ENCODE measurements at places on chromosomes 3 and 15.

DNA sequence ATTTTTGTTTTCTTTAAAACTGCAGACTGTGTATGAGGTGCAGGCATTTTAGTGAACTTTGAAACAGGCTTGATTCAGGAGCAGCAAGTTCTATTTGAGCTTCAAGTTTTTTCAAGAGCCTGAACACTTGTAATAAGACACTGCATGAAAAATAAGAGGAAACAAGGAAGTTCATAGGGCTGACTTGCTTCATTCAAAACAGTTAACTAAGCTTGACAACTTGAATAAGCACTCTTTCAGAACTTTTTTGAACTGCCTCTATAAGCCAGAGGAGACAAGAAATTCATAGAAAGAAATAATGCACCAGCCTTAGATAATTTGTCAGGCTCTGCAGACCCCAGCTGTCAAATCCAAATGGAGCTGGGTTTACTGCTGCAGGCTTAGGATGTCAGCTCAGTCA, 130.2 kb downstream of the SSR3 start:
- DNase-seq, result peak; percentile 27

DNA sequence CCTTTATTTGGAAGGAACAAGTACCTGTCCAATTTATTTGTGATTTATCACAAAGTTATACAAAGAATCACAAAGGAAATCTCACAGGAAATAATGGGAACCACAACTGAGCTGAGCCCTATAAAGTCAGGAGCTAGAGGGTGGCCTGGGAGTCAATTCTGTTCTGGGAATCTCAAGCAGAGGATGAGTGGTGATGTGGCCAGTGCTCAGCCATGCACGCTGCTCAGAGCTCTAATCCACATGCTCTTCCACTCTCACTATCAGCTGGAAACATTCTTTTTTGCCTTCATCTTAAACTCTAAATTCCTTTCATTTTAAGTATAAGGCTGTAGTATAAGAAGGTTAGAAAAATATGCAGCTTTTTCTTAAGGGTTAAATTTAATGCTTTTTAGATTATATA, 36.6 kb downstream of the UACA start:
- no peak for DNase-seq

- peak; percentile 87 for DNase-seq
These were observed 50.0 kb upstream of the TBC1D23 start for GRCh38 chr3:100210772-100211135.

GRCh38 chr15:52097180-52097579, 15.4 kb downstream of the BCL2L10 start:
- DNase-seq, result no peak

GRCh38 chr15:48498828-48499227, 146.7 kb downstream of the FBN1 start:
- DNase-seq, result no peak

DNA sequence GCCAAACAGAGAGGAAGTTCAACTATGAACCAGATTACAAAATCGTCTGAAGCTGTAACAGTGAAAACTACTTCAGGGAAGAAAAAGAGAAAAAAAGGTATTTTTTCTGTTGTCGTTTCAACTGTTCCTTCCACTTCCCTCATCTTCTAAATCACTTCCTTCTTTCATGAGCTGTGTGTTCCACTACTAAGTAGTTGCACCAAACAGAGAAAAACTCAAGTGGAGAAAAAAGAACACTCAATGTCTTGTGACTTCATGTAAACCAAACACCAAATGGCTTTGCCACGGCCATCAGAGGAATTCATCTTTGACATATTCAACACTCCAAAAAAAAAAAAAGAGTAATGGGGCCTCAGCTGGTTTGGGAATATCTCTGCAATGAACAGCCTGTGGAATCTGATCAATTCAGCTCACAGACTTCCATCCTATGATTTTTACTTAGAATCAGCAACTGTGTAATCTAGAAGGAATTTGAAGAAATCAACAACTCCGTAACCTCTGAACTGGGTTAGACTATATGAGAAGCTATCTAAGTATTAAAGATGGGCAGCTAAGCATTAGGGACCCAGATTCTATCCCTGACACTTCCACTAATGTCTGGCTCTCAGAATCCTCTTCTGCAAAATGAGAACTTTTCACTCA, 47.5 kb upstream of the RNF7 start:
- no peak for DNase-seq

DNA sequence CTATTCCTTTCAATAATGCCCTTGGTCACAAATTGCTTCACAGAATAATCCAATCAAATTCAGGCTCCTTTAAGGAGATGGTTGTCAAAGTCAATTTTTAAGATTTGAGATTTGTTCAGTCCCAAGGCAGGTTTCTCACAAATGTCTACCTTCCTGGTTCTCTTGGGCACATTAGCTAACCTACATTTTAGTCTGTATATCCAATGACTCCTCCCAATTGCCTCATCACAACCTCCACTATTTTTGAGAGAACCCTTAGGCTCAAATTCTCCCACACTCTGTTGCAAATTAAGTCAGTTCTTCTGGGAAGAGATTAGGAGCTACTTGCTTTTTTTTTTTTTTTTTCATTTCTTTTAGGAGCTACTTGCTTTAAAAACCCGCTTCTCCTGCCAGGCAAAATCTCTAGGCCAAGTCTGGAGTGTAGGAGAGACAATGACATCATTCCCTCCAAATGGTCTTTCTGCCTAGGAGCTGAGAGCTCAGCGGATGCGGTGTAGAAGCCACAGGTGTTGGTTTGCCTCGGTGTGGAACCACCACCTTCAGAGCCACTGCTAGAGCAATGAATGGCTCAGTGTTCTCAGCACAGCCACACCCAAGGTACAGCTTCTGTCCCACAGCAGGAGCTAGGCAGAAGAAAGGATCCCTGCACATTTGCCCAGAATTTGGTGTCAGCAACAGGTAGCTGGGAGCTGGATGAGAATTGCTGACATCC, 10.0 kb upstream of the INO80 start:
- no peak for DNase-seq

DNA sequence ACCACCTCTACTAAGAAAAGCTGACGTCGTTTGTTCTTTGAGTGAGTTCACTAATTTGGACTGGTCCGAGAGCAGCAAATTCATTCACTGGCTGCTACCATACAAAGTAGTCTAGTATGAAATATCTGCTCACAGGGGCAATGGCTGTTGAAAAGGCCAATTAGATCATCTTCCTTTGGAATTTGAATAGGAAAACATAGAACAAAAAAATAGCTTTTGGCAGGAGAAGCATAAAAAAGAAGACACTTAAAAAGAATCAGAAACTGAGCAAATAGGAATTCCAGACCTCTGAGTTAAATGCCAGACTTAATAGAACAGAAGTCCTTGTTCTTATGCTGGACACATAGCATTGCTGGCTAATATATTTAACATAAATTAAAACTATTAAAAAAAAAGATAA, 159.3 kb downstream of the IL1RAP start:
- no peak for DNase-seq

GRCh38 chr3:183618542-183618941, 16.9 kb upstream of the KLHL24 start:
- DNase-seq, result no peak

DNA sequence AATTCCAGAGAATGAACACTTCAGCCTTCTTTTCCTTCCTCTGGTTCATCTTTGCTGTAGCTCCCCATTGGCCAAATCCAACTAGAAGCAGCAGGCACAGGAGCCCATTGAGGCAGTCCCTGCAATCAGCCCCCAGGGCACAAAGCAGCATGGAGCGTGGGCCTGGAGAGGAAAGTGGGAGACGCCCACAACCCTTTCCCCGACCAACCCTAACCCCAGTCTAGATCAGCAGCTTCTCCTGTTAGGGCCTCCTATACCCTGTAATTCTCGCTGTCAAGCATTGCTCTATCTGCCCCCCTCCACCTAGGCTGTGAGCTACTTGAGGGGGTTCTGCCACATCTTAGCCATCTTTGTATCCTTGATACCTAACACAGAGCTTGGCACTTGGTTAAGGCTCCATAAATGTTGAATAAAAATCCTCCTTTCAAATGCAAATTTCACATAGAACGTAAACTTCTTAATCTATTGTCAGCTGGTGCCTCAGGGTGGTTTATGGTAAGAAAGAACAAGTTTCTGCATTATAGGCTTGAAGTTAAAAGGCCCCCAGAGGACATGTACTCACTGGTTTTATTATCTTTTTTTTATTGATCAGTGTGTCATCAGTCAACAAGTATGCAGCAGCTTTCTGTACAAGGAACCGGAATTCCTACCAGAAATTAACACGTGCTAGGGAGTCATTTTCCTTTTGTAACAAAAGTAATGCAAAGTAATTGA, 97.9 kb upstream of the PFN2 start:
- DNase-seq, result no peak

GRCh38 chr15:58477170-58477569, 45.4 kb downstream of the LIPC start:
- DNase-seq, result no peak

- DNase-seq, result no peak
These were observed 47.3 kb upstream of the PHLDB2 start for GRCh38 chr3:111811811-111812210.

- DNase-seq, result no peak
These were observed 7.2 kb downstream of the CCDC80 start for GRCh38 chr3:112633757-112634156.

- DNase-seq, result no peak
These were observed 9.3 kb upstream of the PRICKLE2 start for GRCh38 chr3:64234571-64234970.

DNA sequence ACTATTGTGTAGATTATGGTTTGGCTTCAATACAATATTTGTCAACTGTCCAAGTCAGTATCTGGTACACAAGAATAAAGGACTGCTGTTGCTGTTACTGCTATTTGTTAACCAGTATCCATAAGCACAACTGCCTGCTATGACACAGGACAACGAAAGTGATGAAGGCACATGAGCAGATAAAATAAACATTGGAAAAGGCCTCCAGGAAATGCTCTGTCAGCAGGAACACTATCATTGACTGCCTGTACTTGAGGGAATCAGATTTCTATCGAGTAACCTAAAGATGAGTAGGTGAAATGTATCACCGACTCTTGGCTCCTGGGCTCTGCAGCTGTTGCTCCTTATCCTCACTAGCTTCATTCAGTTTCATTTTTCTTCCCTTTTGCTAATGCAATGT, 56.5 kb downstream of the FMN1 start:
- DNase-seq, result no peak

DNA sequence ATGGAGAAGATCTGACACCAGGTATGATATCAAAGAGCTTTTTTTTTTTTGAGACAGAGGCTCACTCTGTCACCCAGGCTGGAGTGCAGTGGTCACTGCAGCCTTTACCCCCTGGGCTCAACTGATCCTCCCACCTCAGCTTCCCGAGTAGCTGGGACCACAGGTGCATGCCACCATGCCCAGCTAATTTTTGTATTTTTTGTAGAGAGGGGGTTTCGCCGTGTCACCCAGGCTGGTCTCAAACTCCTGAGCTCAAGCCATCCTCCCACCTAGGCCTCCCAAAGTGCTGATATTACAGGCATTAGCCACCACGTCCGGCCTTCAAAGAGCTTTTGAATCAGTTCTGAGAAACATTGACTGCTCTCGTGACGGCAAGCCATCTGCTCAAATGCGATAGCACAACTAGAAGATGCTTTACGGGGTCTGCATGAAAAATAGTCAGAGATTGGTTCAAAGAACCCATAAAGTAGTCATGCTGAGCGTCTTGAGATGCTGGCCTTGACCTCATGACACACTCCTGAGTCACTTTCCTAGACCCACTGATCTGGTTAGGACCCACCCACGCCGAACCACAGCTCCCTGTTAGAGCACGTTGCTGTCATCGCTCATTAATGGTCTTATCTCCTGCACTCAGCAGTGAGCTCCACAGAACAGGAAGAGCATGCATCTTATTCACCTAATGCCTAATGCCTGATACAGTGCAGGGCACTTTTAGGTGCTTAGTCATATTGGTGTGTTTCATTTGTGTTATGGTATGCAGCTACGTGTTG, 57.0 kb upstream of the NR2F2 start:
- DNase-seq, result no peak

DNA sequence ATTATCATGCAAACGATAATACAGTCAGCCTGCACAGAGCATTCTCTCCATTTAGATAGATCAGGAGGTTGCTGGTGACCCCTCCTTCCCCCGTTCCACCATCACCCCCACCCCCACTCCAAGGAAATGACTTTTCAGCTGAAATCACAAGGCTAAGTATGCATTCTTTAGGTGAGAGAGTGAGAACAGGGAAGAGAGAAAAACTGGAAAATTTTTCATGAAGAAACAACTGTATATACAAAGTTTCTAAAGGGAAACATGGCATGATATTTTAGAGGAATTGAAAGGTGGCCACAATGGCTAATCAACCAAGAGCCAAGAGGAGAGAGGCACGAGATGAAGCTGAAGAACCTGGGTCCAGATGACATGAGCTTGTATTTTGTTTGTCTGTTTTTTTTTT, 22.2 kb downstream of the BCL2A1 start:
- no peak for DNase-seq

DNA sequence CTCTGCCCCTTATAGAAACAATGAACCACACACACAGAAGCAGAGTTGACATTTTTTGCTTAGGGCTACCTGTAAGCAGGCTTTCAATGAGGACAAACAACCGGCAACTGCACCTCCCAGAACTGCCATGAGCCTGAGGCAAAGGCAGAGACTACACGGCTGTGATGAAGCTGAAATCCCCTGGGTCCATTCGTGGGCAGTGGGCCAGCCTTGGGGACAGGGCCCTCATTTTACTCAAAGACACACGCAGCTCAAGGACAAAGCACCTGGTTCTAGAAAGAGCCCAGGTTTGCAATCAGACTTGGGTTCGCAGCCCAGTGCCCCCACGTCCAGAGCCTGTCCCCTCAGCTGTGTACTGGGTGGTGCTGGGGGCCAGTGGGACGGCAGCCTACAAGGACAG, 17.9 kb downstream of the FAM174B start:
- DNase-seq, result no peak

- no peak for DNase-seq
These were observed 146.1 kb upstream of the THBS1 start for GRCh38 chr15:39434751-39435238.

GRCh38 chr3:73134034-73134433, 72.6 kb downstream of the EBLN2 start:
- DNase-seq, result no peak

DNA sequence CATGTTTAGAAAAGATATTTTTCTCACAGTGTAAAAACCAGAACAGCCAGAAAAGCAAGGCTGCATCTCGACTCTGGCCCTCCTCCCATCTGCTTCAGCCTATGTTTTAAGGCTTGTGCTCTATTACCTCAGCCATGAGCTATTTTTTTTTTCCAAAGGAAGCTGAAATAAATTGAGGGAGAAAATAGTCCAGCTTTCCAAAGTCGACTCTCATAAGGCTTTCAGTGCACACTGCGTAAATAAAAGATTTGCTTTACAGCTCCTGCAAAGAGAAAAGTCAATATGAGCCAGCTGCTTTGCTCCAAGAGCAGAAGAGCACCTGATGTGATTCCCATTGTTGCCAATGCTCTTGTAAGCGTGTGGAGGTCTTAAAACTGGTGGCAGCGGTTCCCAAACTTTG, 26.7 kb downstream of the SCG3 start:
- DNase-seq, result no peak

DNA sequence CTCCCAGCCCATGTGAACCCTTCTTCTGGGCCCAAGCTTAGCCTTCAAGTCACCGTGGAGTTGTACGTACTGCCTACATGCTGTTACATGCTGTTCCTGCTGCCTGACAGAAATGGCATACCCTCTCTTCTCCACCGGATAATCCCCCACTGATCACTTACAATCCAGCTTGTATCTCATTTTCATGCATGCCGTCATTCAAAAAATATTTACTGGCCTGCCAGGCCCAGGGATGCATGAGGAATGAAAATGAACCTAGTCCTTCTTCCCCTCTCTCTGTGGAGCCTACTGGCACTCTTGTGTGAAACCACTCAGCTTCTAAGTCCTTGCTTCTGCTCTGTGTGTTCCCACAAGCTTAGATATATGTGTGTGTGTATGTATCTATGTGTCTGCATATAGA, 60.6 kb downstream of the WNT5A start:
- DNase-seq, result no peak

GRCh38 chr3:158508481-158508880, 62.5 kb upstream of the MLF1 start:
- DNase-seq, result no peak
